NCI-H1105 treated with DMSO at 0.1 percent for 48 hours (cell line): ENCODE measurements at places on chromosomes 12 and 14.

- DNase-seq, result no peak
These were observed 156.7 kb upstream of the RTL1 start for GRCh38 chr14:101060171-101060601.

- no peak for DNase-seq
These were observed 5.6 kb downstream of the TCTN1 start for GRCh38 chr12:110619534-110619953.

- no peak for DNase-seq
These were observed 41.1 kb downstream of the BRMS1L start for GRCh38 chr14:35867280-35867629.

DNA sequence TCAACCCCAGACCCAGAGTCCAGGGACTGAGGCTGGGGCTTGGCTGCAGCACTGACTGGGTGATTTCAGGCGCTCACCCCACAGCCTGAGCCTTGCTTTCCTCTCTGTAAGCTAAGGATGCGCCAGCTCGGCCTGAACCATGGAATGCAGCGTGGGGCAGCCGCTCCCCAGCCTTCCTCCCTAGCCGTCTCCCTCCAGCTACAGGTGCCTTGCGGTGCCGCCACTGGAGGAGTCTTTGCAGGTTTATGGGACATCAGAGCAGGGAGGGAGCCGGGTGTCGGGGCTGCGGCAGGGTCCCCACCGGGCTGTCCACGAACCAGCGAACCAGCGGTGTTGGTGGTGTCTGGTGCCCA, 19.4 kb downstream of the PPP2R5C start:
- DNase-seq, result no peak

- DNase-seq, result no peak
These were observed 965.5 kb downstream of the TMEM121 start for GRCh38 chr14:106491851-106492250.

GRCh38 chr12:77324763-77325468, 259.5 kb upstream of the E2F7 start:
- DNase-seq, result peak; percentile 72

- DNase-seq, result no peak
These were observed 2.8 kb downstream of the RXYLT1 start for GRCh38 chr12:63782466-63782865.

DNA sequence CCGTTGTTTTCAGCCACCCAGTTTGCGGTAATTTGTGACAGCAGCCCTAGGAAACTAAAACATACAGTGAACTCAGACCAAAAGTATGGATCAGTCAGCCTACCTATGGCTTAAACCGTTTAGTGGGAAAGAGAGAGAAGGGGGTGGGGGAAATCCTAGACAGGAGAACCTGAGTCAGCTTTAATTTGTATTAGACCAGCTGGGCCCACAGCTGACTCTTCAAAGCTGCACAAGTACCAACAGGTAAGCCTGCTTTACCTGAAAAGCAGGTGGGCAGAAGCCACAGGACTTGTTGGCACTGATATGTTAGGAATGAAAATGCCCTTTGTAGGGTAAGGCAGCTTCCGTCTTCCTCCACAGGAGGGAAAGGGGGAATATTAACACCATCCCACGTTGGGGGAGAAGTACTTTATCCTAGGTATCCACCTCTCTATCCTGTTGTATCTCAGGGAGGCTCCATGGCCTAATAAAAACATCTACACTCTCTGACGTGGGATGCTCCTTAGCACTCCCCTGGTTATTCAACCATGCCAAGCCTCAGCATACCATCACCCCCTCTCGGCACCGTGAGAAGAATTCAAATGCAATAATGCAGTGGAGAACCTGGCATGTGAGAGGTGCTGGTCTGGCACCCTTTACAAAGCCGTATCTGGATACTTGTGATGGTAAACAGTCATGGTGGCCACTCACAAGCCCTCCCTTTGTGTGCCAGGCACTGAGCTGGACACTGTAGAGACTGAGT, 70.3 kb downstream of the STON2 start:
- DNase-seq, result peak; percentile 69

- DNase-seq, result peak; percentile 44
These were observed 118.4 kb upstream of the EVL start for GRCh38 chr14:99946652-99947489.

DNA sequence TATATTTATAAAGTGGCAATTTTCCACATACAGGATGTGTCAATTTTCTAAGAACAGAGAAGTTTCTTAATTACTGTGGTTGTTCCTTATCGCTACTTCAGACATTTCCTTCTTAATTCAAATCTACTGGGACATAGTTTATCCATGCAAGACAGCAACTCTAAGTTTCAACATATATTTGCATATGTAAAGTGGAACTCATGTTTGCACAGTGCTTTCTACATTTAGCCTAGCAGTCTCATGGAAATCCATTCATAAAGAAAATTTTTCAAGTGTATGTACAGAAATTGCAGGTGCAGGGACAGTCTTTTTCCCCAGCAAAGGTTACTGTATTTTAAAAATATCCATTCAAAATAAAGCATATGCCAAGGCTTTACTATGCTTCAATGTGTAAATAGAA, 956.7 kb upstream of the SEL1L start:
- DNase-seq, result no peak

GRCh38 chr14:64091217-64091616, 203.0 kb downstream of the ESR2 start:
- no peak for DNase-seq

GRCh38 chr12:105992849-105993740, 145.7 kb downstream of the NUAK1 start:
- no peak for DNase-seq

- DNase-seq, result no peak
These were observed 20.7 kb upstream of the ANAPC7 start for GRCh38 chr12:110424237-110424636.

GRCh38 chr12:57191410-57191809, 25.2 kb upstream of the NXPH4 start:
- DNase-seq, result no peak

DNA sequence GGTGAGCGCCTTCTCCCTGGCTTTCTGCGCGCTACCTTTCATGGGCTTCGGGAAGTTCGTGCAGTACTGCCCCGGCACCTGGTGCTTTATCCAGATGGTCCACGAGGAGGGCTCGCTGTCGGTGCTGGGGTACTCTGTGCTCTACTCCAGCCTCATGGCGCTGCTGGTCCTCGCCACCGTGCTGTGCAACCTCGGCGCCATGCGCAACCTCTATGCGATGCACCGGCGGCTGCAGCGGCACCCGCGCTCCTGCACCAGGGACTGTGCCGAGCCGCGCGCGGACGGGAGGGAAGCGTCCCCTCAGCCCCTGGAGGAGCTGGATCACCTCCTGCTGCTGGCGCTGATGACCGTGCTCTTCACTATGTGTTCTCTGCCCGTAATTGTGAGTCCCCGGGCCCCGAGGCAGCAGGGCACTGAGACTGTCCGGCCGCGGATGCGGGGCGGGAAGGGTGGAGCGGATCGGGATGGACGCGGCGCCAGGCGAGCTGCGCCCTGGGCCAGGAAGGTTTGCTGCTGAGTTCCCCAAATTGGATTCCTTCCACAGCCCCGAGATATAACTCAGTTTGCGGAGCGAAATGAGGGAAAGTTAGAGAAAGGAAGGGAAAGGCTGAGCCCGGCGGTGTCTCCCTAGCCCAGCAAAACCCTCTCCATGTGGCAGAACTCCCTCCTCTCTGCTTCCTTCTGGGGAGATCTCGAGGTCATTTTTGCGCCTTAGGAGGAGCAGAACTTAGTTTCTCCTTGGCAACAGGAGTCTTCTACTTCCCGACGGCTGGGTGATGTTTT, 972 bp downstream of the PTGDR start:
- no peak for DNase-seq

DNA sequence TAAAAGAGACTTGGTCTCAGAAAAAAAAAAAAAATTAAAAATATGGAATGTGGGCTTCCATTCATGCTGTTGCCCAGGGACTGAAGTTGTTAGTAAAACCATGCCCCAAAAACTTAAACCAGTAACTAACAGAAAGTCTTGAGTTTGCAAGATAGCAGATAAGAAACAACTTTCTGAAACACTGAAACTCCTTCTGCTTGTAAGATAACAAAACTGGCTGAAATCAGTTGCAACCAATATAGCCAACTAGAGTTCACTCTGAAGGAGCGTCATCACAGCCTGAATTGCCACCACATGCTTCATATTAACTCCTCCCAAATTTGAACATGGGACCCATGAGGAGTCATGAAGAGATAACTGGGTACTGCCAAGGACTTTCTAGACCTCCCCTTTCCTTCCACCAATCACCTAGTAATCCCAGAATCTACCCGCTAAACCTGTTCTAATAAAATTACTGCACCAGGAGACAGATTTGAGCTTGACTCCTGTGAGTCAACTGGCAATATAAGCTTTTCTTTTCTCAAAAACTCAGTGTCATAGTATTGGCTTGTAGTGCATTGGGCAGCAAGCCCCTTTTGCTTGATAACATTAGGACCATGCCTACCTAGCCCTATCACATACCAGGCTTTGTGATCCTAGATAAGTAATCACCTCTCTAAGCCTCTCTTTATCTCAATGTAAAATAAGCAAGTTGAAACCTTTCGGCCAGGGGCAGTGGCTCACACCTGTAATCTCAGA, 53.6 kb downstream of the R3HDM2 start:
- DNase-seq, result no peak

DNA sequence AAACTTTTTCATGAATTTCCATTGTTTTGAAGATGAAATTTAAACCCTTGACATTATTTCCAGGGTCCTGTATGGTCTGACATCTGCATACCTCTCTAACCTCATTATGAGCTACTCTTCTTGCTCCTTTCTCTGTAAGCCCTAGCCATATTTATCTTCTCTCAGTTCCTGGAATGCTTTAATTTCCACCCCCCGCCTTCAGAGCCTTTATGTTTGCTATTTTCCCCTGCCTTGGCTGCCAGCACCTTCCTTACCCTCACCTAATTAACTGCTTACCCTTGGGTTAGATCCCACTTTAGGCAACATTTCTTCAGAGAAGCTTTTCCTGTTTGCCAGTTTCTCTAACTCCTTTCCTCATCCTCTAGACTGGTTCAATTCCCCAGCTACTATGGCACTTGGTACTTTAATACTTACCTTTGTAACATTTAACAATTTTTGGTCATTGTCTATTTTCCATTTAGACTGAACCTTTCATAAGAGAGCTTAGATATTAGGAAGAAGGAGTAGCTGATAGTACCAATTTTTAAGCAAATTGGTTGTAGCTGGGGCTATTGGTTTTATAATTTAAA, 6.0 kb downstream of the STYX start:
- DNase-seq, result no peak

GRCh38 chr14:21185491-21185890, 29.6 kb upstream of the OR5AU1 start:
- DNase-seq, result no peak

GRCh38 chr14:20618271-20618749, 23.2 kb downstream of the OR6S1 start:
- DNase-seq, result no peak

DNA sequence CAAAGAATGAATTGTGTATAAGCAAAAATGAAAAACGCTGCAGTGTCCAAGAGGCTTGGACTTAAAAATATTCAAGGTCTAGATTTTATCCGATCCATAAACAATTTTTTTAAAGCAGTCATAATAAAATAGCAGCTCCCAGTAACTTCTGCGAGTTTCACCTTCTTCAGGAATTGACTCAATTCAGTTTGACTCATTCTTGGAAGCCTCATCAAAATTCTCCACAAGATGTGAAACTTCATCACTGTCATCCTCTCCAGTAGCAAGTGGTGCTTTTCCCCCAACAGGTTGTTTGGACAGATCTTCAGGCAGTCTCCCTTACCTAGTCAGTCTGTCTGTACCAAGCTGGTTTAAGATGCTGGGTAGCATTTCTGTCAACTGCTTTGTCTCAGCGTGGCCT, 93.5 kb upstream of the FOXG1 start:
- no peak for DNase-seq

GRCh38 chr14:59438195-59438647, 27.0 kb downstream of the GPR135 start:
- no peak for DNase-seq

- no peak for DNase-seq
These were observed 50.2 kb downstream of the KCNK13 start for GRCh38 chr14:90111895-90112534.

DNA sequence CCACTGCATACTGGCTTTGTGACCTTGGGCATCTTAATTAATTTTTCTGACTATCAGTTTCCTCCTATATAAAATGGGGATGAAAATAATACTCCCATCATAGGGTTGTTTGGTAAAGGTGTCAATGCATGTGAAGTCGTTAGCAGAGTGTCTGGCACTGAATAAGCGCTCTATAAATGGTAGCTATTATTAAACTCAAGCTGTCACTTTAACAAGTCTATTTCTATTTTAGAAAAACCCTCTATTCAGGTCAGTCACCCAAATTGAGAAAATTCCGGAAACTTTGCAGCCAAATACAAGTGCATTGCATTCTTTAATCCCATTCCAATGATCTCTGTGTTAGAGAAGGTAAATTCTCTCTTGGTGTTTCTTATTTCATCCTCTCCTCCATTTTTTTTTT, 363.1 kb downstream of the SYT1 start:
- no peak for DNase-seq

GRCh38 chr12:94033784-94034183, 114.6 kb upstream of the PLXNC1 start:
- DNase-seq, result no peak

DNA sequence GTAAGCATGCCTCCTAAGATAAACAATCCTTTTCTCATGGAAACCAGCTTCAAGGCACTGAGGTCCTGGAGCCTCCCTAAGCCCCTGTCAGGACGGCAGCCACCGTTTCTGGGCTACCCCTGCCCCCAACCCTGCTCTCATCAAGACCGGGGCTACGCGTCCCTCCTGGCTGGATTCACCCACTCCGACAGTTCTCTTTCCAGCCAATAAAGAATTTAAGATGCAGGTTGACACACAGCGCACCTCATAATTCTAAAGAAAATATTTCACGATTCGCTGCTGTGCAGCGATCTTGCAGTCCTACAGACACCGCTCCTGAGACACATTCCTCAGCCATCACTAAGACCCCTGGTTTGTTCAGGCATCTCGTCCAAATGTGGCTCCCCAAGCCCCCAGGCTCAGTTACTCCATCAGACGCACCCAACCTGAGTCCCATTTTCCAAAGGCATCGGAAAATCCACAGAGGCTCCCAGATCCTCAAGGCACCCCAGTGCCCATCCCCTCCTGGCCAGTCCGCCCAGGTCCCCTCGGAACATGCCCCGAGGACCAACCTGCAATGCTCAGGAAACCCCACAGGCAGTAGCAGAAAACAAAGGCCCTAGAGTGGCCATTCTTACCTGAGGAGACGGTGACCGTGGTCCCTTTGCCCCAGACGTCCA, 336.3 kb downstream of the TMEM121 start:
- DNase-seq, result no peak

GRCh38 chr12:68335462-68335861, 3.3 kb upstream of the MDM1 start:
- DNase-seq, result no peak

- DNase-seq, result peak; percentile 20
These were observed 103.2 kb downstream of the SLC38A4 start for GRCh38 chr12:46722394-46723185.

DNA sequence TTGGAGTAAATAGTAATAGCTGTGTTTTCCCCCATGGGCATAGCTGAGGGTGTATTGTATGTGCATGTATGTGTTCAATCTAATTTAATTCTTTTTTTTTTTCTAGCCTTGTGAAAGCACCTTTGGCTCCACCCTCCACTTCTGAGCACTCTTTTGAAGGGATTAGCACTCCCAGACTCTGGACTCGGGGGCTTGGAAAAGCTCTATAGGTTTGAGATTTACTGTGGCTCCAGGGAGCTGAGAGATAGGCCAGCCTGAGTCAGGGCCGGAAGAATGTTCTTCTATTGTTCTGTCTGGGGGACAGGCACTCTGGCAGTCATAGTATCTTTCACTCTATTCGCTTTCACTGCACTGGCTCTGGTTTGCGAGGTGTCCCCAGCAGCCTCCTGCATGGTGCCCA, 540.0 kb upstream of the TBX3 start:
- DNase-seq, result no peak
